Kidney tubule cell (primary cell): ENCODE measurements at places on chromosomes 2 and 18.
A peak's percentile ranks its signal among the peaks of the same experiment; 100 is the strongest.

DNA sequence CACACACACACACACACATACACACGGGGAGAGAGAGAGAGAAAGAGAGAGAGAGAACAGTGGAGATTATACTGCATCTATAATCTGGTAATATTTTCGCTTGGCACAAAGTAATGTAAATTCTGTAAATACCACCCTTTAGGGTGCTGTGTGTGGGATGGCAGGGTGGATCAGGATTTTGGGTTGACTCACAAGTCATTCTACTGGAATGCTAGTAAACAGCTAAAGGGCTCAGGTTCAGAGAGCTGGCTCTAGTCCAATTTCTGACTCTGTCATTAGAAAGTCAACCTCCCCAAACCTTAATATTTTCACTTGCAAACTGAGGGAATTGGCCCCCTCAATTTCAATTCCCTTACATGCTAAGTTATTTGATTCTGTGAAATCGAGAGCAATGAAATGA, 308.3 kb downstream of the TSN start:
- DNase-seq, result peak; percentile 23

GRCh38 chr18:47587587-47587986, 336.1 kb upstream of the SKOR2 start:
- no peak for DNase-seq

- peak; percentile 55 for DNase-seq
Observed at GRCh38 chr18:25503567-25504081, 151.7 kb upstream of the ZNF521 start.

DNA sequence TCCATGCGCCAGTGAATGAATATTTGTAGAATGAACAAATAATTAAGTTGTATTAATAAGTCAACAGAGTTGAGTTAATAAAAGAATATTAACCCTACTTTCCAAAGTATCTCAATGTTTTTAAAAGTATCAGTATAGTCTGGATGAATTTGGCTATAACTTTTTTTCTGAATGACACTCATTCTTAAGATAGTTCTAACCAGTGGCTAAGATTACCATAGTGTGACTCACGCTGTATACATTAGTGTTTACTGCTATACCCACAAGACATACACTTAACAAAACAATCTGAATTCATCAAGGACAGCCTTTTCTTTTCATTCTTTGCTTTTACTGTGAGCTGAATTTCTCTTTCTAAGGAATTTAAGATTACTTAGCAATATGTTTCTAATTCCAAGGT, 77.0 kb upstream of the PDE1A start:
- no peak for DNase-seq

DNA sequence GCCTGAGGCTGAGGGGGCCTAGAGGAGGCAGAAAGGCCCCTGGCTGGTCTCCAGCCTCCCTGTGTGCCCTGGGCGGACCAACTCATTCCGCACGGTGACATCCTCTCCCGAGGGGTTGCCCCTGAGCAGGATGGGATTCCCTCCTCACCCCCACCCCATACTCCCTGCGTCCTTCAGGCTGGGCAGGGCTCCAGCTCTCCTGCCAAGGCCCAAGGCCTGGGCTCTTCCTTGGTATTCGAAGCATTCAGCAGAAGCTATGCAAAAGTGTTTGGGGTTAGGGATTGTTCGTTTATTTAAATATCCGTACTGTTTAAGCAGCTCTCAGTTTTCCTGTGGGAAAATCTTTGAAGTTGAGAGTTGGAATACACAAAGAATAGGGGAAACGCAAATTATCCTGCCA, 113.1 kb upstream of the RAB12 start:
- DNase-seq, result no peak

DNA sequence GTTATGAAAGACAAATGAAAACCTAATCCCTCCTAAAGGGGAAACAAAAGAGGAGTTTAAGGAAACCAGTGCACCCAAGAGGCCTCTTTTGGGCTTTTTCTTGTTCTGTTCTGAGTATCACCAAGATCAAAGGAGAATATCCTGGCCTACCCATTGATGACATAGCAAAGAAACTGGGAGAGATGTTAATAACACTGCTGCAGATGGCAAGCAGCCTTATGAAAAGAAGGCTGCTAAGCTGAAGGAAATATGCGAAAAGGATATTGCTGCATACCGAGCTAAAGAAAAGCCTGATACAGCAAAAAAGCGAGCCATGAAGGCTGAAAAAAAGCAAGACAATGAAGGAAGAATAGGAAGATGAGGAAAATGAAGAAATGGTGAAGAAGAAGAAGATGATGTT, 23.6 kb upstream of the STAT4 start:
- DNase-seq, result no peak

DNA sequence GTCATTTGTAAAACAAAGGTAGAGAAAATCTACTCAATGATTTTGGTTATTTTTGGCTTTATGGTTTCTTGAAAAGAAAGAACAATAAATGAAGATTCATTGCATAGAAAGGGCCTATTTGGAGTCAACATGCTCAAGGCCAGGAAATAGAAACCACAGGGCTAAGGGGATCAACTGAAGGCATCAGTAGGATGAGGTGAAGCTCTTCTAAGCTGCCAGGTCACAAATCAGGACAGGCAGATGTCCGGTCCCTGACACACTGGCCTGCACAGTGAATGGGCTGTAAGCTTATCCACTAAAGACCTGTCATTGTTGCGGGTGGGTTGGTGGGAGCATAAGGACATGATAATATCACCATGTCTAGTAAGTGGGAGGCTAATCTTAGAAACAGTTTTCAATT, 31.6 kb upstream of the RNF138 start:
- no peak for DNase-seq

GRCh38 chr2:32446369-32446768, 89.5 kb downstream of the BIRC6 start:
- DNase-seq, result no peak

GRCh38 chr2:73739101-73739500, 2.0 kb upstream of the TPRKB start:
- DNase-seq, result no peak

- DNase-seq, result no peak
Observed at GRCh38 chr2:67216881-67217280, 180.3 kb upstream of the ETAA1 start.
